ENCODE measurements at places on chromosomes 6 and 20.

GRCh38 chr6:18122128-18123093, at the start of gene NHLRC1:
Gene NHLRC1, minus strand, starts transcription at chr6:18122677. Its CDS starts 71 bp downstream, at chr6:18122606.
- peak; percentile 98 for DNase-seq

DNA sequence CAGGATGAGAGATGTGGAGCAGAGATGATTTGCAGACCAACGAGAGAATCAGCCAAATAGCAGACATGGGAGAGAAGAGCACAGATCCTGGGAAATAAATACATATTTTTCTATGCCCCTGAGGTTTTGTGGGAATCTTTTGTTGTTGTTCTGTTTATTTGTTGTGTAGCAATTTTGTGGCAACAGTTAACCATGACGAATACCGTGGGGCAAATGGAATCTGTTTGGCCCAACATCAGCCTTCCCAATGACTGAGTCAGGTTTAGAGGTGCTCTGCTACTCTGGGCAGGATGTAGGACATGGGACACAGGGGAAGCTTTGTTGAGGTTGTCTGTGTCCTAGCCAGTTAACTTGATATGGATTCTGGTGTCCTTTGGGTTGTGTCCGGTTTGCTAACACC, 7.9 kb upstream of the SLC2A10 start:
- no peak for DNase-seq

DNA sequence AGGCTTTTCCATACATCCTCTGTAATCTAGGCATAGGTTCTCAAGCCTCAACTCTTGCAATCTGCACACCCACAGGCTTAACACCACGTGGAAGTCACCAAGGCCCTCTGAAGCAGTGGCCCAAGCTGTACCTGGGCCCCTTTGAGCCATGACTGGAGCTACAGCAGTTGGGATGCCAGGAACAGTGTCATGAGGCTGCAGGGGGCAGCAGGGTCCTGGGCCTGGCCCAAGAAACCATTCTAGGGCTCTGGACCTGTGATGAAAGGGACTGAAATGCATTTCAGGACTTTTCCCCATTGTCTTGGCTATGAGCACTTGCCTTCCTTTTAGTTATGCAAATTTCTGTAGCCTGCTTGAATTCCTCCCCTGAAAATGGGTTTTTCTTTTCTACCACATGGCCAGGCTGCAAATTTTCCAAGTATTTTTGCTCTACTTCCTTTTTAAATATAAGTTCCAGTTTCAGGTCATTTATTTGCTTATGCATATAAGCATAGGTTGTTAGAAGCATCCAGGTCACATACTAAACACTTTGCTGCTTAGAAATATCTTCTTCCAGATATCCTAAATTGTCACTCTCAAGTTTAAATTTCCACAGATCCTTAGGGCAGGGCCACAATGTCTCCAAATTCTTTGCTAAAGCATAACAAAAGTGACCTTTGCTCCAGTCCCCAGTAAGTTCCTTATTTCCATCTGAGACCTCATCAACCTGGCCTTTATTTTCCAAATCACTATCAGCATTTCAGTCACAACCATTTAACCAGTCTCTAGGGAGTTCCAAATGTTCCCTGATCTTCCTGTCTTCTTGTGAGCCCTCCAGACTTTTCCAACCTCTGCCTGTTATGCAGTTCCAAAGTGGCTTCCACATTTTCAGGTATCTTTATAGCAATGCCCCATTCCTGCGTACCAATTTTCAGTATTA, 48.6 kb upstream of the CD2AP start:
- no peak for DNase-seq

DNA sequence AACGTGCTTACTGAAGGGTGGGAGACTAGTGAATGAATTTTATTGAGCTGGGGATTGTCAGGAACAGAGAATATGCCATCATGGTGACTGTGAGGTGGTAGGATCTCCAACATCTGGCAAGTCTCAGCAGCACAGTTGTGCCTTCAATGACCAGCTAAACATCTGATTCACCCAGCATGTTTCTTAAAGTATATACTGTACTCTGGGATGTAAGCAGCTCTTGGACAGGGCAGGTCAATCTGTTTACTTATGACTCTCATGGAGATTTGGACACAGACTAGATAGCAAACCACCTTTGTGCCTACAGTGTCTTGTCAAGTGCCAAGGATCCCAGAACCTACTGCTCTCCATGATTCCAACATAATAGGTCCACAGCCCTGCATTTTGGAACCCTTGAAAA, 801.0 kb upstream of the CITED2 start:
- DNase-seq, result no peak

DNA sequence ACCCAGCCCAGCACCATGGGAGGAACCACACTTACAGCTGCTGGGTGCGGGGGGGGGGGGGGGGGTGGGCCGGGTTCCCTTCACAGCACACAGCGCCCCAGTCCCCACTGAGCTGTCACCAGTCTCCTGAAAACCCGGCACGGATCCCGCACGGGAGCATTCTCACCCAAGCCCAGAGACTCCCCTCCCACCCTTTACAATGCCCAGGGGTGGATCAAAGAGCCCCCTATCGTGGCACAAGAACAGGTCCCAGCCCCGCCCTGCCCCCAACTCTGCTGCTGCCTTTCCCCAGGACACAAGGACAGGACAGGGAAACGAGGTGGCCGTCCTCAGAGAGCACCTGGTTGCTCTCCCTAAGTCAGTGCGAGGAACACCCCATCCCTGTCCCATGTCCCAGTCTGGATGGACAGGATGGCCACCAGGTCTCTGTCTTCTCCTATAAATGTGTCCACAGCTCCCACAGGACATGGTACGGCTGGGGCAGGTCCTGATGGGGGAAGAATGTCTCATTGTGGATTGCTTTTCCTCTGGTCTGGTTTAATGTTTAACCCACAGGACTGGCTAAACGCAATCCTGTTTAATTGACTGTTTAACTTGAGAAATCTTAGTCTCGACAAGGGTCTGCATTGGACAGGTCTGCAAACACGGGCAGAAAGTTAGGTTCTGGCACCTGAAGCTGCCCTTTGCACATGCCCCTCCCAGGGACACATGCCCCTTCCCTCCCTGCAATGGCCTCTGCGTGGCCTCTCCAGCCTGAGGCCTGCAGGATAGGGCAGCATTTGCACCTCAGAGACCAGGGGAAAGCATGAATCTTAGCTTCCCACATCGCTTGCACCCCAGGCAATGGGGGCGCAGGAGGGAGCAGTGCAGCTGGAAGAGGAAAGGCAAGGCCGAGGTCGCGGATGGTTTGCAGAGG, 45.3 kb downstream of the DACT2 start:
- DNase-seq, result peak; percentile 74

All from lower leg skin (tissue), 4 donors.